ENCODE measurements at places on chromosomes 3 and 15. TPM values are rescaled to one million over a fixed set of nuclear protein-coding genes. Genes with fewer than 3 reads are reported as not detected.

Gene NME9
- total RNA-seq = 0.14 TPM

Gene GHSR
- total RNA-seq = not detected

Gene PIGX
- 14.5 TPM for total RNA-seq

Gene PLSCR5
- not detected for total RNA-seq

- no peak for DNase-seq
Measured at GRCh38 chr3:38353151-38353550, 6.6 kb downstream of the XYLB start.

- DNase-seq = no peak
Measured at GRCh38 chr3:61158216-61158615, 93.0 kb downstream of the FHIT start.

DNA sequence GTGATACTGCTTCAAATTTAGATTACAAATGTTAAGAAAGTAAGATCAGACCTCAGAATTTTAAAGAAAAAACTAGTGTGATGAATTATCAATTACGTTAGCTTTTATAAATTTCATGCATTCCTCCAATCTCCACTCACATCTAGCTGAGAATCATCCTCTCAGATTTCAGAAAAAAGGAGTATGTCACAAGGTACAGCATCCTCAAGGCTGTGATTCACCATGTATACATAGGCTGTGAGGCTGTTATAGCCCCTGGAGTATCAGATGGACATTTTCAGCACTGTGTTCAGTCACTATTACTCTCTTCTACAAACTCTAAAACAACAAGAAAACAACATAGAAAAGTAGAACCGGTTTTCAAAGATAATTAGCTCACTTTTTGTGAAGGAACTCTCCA lies 214.4 kb downstream of the PCCB start:
- no peak for DNase-seq

GRCh38 chr15:88015228-88015860 lies 241.2 kb downstream of the NTRK3 start:
- DNase-seq = peak; percentile 28

DNA sequence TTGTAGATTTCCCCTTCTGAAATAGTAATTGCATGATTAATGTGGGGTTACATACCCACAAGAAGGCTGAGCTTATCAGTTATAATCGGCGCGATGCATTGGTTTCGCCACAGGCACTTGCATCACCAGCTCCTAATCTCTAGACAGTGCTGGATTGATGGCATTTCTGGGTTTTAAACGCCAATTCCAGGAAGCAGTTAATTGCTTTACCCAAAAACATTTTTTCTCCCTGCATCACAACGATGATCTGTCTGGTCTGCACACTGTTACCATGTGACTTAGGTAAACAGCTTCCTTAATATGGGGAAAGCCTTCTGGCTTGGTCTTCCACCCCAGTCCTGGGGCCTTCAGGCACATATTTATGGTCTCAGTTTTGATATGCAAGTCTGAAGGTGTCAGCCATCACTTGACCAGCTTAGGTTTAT lies 70.0 kb upstream of the HEG1 start:
- no peak for DNase-seq

DNA sequence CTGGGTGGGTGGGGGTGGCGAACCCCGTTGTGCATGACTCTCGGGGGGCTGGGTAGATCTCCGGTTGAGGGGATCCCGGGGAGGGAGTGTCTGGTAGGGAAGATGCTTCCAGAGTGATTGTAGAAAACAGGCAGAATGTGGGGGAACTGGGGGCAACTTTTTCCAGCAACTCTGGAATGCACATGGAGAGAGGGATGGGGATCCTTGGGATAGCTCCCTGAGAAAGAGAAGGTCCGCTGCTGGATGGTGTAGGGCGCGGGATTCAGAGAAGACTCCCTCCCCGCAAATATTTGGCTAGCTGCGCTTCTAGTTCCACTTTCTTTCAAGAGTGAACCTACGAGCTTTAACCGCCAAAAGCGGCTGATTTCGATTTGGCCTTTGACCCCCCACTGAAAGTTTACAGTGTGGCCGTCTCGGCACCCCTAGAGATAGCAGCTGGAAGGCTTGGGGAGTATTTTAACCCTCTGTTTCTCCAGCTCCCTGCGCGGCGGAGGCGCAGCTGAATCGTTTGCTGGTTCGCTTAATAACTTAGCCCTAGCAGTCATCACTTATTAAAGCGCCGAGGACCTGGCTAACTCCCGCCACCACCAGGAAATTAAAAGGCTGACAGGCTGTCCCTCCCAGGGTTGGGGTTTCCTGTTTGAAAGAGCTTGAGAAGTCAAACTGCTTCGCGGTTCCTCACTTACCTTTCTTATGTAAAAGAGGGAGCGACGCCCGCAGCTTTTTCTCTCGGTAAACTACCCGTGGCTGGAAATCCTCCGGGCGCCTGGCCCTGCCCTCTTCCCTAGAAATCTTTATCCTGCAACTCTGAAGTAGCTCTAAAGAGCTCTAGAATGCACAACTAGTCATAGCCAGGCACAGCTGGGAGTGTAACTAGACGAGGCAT lies 1.2 kb downstream of the PHLDB2 start:
- DNase-seq = peak; percentile 99

DNA sequence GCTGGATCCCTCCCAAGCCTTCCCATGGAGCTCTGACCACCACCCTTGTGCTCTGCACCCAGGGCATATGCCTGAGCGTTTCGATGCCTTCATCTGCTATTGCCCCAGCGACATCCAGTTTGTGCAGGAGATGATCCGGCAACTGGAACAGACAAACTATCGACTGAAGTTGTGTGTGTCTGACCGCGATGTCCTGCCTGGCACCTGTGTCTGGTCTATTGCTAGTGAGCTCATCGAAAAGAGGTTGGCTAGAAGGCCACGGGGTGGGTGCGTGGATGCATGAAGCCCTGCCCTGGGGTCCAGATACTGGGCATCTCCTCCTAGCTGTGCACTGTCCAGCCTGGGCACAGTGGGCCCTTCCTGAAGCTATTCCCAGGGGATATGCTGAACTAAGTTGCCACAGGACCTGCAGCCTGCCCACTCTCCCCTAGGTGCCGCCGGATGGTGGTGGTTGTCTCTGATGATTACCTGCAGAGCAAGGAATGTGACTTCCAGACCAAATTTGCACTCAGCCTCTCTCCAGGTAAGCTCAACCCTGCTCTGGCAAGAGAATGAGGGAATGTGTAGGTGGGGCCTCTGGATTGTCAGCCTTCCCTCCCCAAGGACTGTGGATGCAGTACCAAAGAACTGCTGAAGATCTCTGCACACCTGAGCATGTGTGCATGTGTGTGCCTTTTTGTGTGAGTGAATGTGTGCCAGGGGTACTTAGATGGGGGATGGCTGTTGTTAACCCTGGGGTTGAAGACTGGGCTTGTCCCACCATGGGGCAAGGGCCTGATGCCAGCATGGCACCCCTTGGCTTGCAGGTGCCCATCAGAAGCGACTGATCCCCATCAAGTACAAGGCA lies 2.1 kb downstream of the MYD88 start:
- DNase-seq = no peak

GRCh38 chr3:51712963-51713362 lies 6.1 kb downstream of the GRM2 start:
- DNase-seq = no peak

DNA sequence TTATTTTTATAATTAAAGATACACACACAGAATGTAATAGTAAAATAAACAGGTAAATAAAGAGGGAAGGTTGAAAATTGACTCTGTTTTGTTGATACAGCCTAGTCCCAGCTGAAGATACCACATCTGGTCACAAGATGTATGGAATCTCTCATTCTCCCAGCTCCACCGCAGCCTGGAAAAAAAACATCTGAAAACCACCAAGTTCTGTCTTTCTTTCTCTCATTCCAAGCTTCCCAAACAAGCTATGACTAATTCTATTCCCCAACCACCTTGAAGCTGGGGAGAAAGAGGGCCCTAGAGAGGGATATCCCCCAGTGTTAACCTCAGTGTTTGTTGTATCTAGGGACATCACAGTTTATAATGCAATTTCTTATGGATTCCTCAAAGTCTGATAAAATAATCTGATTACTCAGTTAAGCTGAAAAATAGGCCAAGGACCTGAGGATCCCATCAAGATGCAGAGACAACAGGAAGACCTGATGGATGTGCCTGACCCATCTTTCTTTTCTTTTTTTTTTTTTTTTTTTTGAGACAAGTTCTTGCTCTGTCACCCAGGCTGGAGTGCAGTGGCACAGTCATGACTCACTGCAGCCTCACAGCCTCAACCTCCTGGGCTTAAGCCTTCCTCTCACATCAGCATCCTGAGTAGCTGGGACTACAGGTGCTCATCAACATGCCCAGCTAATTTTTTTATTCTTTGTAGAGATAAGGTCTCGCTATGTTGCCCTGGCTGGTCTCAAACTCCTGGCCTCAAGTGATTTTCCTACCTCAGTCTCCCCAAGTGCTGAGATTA lies 38.1 kb downstream of the SRGAP3 start:
- no peak for DNase-seq

DNA sequence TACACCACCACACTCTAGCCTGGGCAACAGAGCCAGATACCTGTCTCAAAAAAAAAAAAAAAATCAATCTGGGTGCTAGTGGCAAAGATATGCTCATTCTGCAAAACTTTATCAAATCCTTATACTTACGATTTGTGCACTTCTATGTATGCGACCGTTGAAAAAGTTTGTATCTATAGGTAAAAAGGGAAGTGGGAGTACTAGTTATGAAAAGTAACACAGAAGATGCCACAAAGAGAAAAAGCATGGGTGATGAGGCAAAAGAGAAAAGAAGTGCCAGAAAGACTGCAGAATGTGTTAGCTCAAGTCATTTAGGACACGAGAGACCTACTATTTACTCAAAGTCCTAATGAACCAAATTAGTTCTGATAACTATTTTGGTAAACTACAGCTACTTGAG lies 407.8 kb downstream of the SHQ1 start:
- no peak for DNase-seq

GRCh38 chr15:33315044-33315443 lies 4.3 kb downstream of the RYR3 start:
- peak; percentile 36 for DNase-seq

DNA sequence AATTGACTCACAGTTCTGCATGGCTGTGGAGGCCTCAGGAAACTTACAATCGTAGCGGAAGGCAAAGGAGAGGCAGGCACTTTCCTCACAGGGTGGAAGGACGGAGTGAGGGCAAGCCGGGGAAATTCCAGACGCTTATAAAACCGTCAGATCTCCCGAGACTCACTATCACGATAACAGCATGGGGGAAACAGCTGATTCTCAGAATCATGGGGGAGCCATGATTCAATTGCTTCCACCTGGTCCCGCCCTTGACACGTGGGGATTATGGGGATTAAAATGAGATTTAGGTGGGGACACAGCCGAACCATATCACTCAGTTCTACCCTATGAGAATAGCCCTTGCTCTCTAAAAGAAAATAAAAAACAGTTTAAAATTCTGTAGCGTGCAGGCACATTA lies 13.4 kb upstream of the SYNPR start:
- DNase-seq = peak; percentile 30

- no peak for DNase-seq
Measured at GRCh38 chr15:41967506-41968206, 4.7 kb downstream of the EHD4 start.

DNA sequence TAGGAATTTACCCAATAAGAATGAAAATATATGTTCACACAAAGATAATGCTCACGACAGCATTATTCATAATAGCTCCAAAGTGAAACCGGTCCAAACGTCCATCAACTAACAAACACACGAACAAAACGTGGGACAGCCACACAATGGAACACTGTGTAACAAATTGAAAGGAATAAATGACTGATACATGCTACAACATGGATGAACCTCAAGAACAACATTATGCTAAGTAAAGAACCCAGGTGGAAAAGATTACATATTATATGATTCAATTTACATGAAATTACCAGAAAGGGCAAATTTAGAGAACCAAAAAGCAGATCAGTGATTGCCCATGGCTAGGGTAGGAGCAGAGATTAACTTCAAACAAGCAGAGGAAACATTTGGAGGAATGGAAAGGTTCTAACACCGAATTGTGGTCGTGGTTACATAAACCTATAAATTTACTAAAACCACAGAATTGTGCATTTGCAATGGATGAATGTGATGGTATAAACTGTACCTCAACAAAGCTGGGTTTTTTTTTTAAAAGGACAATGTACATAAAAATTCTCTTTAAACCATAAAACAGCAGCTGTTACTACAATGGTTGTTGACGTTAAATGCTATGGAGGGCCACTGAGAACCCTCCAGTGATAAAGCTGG lies 76.3 kb downstream of the XXYLT1 start:
- no peak for DNase-seq

- no peak for DNase-seq
Measured at GRCh38 chr15:35737441-35737840, 191.5 kb upstream of the DPH6 start.

DNA sequence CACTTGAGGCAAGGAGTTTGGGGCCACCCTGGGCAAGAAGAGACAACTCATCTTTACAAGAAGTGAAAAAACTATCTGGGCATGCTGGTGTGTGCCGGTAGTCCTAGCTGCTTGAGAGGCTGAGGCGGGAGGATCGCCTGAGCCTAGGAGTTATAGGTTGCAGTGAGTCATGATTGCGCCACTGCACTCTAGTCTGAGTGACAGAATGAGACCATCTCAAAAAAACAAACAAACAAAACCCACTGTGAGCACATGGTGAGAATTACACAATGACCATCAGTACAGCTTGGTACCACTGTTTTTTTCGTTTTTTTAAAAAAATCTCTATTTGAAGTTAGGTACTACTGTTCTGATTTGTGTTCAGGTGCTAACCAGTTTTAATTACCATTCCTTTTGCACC lies 13.6 kb downstream of the VPS39 start:
- no peak for DNase-seq

- DNase-seq = no peak
Measured at GRCh38 chr3:114460459-114460858, 166.6 kb downstream of the TIGIT start.

DNA sequence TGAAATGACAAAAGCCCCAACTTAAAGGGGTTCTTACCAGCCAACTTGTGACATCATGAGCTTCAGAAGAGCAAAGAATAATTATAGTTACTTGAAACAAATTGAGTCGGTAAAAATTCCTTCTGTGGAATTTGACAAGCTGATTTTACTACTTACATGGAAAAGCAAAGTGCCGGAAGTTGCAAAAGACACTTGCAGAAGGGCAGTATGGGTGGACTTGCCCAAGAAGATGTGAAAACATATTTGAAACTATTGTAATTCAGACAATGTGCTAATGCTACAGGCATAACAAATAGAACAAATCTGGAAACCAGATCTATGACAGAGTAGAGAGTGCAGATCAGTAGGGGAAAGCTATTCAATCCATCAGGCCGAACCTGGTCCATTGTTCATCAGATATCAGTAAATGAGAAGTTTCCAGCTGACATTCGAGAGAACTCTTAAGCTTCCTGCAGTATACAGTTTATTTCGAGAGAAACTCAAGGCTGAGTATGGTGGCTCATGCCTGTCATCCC lies 2.5 kb upstream of the KIF7 start:
- DNase-seq = no peak

DNA sequence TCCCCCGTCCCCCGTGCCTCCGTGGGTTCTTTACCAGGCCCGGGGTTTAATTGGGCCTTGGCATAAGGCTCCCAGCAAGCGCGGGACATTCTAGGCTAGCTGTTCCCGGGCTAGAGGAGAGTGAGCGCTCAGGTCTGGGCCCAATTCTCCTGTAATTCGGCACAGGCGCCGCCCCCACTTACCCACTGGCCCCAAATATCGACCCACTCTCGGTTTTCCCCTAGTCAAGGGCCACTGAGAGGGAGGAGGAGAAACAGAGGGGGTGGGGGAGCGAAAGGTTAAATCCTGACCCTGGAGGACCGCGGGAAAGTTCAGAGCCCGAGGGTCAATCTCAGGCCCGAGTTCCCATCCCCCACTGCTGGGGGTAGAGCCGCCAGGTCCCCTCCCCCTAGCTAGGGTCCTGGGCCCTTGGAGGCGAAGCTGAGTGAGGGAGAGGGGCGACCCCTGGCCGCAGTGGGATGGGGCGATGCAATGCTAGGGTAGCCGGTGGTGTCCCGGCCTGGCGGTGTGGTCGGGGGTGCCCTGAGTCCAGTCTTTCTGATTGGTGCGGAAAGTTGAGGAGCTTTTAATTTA lies 8.5 kb upstream of the ONECUT1 start:
- DNase-seq = peak; percentile 88

Measured in GM23338 (cell line).